Non-pigmented ciliary epithelial cell (primary cell): ENCODE measurements at places on chromosomes 7 and 10.

DNA sequence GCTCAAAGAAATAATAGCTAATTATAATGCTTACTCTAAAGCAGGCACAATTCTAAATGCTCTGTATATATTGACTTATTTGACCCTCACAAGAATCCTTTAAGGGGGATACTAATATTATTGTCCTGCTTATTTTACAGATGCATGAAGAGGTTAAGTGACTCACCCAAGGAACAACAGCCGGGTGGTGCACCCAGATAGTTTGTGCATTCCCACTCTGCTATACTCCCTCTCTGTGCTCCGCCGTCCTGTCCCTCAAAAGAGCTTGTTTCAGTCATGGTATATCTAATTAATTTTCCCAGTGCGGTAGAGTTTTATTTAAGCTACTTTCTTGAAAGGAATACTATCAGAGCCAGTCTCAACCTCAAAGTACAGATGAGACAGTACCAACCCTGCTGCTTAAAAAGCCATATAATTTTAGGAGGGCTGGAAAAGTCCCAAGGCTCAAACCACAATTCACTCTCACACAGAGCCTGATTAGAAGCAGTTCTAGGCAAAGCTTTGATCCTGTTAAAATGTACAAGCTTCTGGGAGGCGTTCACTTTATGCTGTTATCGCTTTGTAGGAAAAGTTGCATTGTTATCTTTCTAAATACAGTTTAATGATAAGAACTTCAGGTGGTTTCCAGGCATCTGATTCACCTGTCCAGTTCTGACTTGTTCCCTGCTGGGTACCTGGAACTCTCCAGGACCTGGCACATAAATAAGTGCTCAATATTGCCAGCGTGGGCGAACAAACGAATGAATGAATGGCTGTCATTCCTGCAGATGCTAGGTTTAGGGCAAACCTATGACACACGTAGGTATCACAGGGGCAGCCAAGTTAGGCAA, 261.5 kb upstream of the KLF14 start:
- no peak for DNase-seq

- DNase-seq, result no peak
Observed at GRCh38 chr10:97810446-97810845, 38.6 kb upstream of the SFRP5 start.

DNA sequence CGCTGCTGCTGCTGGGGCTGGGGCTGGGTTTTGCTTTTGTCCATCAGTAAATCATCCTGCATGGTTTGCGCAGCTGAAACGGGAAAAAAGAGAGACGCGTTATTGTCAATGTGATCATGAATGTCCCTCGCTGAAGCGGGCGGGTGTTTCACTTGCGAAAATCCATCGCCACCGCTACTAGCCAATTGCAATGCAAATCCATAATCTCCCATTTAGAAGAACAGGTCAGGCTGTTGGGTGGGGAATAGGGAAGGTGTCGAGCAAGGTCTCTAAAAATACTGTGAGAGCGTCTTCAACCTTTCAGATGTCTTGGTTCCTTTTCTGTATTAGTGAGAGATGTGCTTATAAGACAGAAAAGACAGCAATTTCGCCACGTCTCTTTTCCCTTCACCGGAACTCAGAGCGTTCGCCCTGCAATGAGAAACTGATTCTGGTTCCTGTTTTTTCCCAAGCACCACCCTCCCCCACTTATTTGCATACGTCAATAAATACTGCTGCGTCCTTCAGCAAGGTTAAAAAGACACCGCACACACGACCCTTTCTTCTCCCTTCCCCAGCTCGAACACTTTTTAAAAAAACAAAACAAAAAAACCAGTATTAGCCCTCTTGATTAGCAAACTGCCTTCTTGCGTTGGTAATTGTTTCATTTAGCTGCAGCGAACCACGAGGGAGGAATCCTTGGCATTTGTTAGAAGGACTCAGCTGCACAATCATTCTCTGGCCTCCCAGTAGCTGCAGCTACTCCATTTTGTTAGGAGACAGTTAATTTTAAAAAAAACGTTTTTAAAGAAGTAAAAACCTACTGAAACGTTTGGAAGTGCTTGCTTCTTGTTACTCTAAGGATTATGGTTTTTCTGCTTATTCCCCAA, 50.4 kb downstream of the CPEB3 start:
- peak; percentile 17 for DNase-seq

GRCh38 chr10:44569193-44570091, 184.5 kb upstream of the CXCL12 start:
- DNase-seq, result peak; percentile 77

GRCh38 chr10:132957131-132957530, 14.8 kb upstream of the CFAP46 start:
- no peak for DNase-seq

GRCh38 chr7:30466266-30466665, 12.3 kb downstream of the NOD1 start:
- DNase-seq, result no peak

DNA sequence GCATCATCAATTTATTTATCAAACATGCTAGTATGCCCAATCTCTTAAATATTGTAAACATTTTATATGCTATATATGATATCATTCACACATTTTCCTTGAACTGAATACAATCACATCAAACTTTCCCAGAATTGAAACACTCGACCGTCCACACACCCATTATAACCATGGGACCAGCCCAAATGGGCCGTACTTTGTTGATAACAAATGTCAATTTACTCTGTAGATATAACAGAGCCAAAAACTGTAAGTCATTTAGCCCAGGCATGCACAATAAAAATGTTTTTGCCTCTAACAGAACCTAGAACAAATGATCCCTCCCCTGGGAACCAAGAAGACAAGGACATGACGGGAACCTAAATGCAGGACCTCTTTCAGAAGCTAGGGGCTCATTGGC, 683 bp upstream of the ANKRD22 start:
- no peak for DNase-seq
